ENCODE measurements at places on chromosomes 3 and 15.

DNA sequence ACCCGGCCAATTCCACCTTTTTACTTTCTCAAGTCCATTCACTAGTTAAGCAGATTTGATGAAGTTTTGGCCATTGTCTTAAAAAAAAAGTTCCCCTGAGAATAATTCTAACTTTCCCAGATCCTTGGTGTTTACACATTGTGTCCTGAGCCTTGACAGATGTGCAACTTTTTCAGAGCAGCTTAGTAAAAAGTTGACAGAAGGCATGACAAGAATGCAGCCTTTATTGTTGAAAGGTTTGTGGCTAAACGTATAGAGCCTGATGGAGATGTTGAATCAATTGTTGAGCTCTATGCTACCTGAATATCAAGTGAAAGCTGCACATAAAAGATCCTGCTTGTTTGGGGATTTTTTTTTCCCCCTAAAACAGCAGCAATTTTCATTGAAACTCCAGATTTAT, 75.3 kb upstream of the CMTM7 start:
- no peak for DNase-seq

DNA sequence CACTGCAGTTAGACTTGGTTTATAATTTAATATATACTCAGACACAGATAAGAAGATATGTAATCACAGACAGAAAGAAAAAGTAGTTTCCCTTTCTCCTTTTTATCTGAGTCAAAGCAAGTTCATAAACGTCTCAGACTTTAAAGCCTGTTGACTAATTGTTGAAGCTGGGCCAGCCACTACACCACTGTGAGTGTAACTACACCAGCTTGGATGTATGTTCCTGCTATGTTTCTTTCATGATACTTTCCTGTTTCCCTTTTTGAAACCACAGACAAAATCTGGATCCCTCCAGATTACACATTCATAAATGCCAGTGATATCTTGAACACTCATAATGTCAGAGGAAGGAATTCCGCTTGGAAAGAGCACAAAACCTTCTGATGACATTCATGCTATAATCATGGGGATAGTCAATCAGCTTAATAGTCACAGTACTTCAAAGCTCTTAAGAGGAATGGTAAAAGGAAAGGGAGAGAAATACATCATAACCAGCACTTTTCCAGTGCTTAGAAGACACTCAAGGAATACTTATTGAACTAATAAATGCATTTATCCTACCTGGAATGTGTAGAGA, 32.0 kb downstream of the KCNMB2 start:
- no peak for DNase-seq

- DNase-seq, result no peak
These were observed 101.4 kb upstream of the TLE3 start for GRCh38 chr15:70199124-70199482.

DNA sequence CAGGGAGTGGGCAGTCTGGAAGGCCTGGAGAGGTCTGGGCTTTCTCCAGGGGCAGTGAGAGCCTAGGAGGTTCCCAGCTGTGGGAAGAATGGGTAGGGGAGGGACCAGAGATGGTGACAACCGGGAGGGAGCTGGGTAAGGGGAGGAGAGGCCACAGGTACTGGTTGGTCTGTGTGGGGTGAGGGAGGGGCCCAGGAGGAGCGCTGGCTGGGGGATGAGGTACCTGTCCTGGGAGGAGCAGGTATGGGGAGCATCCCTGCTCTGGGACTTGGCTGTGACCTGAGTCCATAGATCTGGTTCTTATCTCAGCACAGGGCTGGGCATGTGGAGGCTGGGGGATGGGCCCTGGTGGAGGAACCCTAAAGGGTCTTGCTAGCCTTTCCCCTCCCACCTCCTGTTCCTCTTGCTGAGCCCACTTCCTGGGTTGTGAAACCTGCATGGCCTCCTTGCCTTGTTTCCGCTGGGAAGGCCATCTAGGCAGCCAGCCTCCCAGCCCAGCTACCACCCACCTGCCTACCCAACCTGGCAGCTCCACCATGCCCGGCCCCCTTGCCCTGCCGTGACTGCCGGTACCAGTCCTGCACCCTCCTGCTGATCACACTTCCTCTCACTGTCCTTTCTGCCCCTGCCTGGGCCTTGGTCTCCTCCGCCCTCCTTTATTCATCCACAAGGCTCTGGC, 11.0 kb downstream of the PRKCD start:
- DNase-seq, result no peak

GRCh38 chr3:166837535-166837934, 542.6 kb downstream of the ZBBX start:
- no peak for DNase-seq

DNA sequence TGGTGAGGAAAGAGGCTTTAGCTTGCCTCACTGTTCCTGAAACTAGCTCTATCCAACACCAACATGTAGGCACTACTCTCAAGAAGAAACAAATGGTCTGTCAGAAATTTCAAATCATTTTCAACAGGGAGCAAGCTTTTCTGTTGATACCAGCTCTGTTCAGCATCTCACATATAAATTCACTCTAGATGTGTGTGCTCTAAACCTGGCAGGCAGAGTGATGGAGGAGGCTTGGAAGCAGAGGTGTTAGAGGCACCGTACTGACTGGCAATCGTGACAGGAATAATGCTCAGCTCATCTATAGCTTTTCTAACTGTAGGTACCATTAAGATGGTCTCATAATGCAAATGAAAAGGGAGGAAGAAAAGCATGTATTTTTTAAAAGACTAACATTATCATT, 597.2 kb upstream of the NECTIN3 start:
- no peak for DNase-seq

- DNase-seq, result peak; percentile 52
These were observed 10.6 kb downstream of the TTC21A start for GRCh38 chr3:39118079-39118478.

GRCh38 chr3:100606894-100607512, 2.4 kb upstream of the ADGRG7 start:
- DNase-seq, result no peak

- DNase-seq, result no peak
These were observed 187.1 kb downstream of the MEGF11 start for GRCh38 chr15:66066481-66066880.

DNA sequence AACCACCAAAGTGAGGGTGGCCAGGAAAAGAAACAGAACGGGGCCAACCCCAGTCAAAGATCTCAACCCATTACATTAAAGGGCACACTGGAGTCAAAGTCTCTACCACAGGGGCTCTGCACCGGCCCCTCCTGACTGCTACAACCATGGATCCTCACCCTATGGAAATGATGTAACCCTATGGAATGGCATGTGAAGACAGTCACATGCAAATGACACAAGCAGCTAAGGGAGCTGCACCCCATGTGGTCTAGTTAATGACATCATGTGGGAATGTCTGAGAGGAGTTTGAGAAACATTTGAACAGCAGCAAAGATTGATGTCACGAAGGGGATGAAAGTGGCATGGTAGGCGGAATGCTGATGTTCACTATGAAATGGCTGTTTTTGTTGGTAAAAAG, 298.2 kb upstream of the SLCO3A1 start:
- DNase-seq, result no peak

- no peak for DNase-seq
These were observed 74.4 kb downstream of the ATP1B3 start for GRCh38 chr3:141950572-141951493.
